ENCODE measurements at places on chromosomes 7 and 10. TPM values are rescaled to one million over a fixed set of nuclear protein-coding genes. Genes with fewer than 3 reads are reported as not detected.

The CALHM3 gene
- total RNA-seq = 1.3 TPM

DNA sequence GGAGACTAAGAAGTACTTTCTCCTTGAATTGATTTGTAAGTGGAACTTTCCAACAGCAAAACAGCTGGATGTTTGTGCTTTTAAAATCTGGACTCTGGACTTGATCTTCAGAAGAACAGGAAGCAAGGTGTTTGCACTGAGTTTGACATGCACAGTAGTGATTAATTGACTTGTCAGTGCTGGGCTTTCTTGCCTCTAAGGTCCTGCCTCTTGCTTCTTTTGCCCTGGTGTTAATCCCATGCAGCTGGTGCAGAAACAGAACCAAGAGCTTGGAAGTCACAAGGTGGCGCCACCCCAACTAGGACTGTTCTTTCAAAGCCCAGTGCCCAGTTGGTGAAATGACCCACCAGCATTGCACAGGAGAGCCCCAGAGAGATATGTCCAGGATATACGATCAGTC lies 66.8 kb upstream of the SEPHS1 start:
- no peaks in the 10 kb centered on the region for H3K36me3 ChIP-seq
- H3K4me1 ChIP-seq = peaks cover 12% of the 10 kb centered on the region
- no peak for DNase-seq
- no peak overlapping the region for H3K4me3 ChIP-seq

- no peak for DNase-seq
- peaks cover 21% of the 10 kb centered on the region for H3K36me3 ChIP-seq
- peaks cover 10% of the 10 kb centered on the region for H3K27me3 ChIP-seq
- no peak overlapping the region for H3K27ac ChIP-seq
These were observed 31.2 kb downstream of the JCAD start for GRCh38 chr10:30028006-30028737.

DNA sequence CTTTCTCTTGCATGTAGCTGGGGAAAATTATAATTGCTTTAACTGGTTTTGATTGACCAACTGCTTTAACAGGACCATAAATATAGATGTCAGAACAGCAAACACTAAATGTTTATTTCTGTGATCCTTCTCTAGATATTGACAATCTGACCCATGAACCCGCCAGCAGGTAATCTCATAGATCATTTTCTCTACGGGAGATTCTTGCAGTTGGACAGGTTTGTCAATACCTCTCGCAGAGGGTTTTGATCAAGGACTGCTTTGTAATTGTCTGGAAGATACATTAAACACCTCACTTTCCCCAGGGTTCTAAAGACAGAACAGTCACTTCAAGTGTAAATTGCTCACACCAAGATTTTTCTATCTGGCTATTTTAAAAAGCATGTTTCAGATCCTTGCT lies 235.8 kb upstream of the RHOBTB1 start:
- peak overlapping the region; percentile 82 for H3K27ac ChIP-seq
- H3K27me3 ChIP-seq = no peaks in the 10 kb centered on the region
- no peaks in the 10 kb centered on the region for H3K36me3 ChIP-seq
- H3K4me1 ChIP-seq = peaks cover 48% of the 10 kb centered on the region

- peak; percentile 37 for DNase-seq
- no peaks in the 10 kb centered on the region for H3K36me3 ChIP-seq
- H3K27ac ChIP-seq = peak overlapping the region; percentile 97
- peaks cover 11% of the 10 kb centered on the region for H3K4me1 ChIP-seq
These were observed 47.6 kb upstream of the TMEM72 start for GRCh38 chr10:44863344-44864047.

DNA sequence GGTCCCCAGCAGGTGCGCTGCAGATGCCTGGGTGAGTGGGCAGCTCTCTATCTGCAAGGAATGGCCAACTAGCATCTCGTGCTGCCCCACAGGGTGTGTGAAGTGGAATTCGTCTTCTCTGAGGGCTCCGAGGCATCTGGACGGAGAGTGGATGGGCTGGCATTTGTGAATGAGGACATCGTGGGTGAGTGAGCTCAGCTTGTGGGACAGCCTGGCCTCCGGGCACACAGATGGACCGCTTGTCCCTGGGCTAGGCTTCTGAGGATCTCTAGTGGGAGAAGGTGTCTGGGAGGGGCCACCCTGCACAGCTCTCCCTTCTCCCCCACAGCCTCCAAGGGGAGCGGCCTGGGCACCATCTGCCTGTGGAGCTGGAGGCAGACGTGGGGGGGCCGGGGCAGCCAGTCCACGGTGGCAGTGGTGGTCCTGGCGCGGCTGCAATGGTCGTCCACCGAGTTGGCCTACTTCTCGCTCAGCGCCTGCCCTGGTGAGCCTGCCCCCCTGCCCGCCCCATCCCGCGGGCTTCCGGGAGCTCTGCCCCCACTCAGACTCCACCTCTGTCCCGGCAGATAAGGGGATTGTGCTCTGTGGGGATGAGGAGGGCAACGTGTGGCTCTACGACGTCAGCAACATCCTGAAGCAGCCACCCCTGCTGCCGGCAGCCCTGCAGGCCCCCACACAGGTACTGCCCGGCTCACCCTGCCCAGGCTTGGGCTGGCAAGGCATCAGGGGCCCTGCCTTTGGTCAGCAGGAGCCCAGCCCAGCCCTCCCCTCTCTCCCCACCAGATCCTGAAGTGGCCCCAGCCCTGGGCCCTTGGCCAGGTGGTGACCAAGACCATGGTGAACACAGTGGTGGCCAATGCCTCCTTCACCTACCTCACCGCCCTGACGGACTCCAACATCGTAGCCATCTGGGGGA lies 6.3 kb downstream of the POLR2J start:
- H3K4me3 ChIP-seq = no peak overlapping the region
- no peak for DNase-seq
- no peaks in the 10 kb centered on the region for H3K4me1 ChIP-seq
- peak overlapping the region; percentile 13 for H3K27ac ChIP-seq
- H3K27me3 ChIP-seq = no peaks in the 10 kb centered on the region
- peaks cover 3% of the 10 kb centered on the region for H3K36me3 ChIP-seq

DNA sequence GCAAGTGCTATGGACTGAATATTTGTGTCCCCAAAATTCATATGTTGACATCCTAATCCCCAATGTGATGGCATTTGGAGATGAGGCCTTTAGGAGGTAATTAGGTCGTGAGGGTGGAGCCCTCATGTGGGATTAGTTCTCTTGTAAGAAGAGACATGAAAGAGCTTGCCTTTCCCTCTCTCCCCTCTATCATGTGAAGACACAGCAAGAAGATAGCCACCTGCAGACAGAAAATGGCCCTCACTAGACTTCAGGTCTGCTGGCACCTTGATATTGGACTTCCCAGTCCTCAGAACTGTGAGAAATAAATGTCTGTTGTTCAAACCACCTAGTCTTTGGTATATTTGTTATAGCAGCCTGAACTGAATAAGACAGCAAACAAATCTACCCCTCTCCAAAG lies 75.1 kb upstream of the TBX20 start:
- no peak for DNase-seq
- no peaks in the 10 kb centered on the region for H3K36me3 ChIP-seq
- H3K27ac ChIP-seq = no peak overlapping the region
- H3K4me1 ChIP-seq = peaks cover 5% of the 10 kb centered on the region
- H3K4me3 ChIP-seq = no peak overlapping the region
- peaks cover 7% of the 10 kb centered on the region for H3K27me3 ChIP-seq

DNA sequence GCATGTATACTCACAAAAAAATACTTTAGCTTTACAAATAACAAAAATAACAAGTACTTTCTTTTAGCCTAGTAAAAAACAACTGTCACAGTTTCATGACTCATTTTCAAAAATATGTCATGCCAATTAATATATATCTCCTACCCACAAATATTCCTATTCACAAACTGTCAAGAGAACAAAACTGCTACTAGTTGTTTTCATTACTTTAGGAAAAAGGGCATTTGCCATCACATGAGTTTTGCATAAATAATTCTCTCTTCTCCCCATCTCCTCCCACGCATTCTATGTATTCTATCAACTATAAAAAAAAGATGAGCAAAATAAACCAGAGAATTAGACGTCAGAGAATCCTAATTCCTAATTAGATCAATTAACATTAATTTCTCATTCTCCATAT lies 87.6 kb downstream of the PIP4K2A start:
- peaks cover 34% of the 10 kb centered on the region for H3K4me1 ChIP-seq
- no peaks in the 10 kb centered on the region for H3K27me3 ChIP-seq
- no peak for DNase-seq
- H3K36me3 ChIP-seq = peaks cover 3% of the 10 kb centered on the region
- no peak overlapping the region for H3K27ac ChIP-seq

GRCh38 chr10:60237977-60238758 lies 151.5 kb downstream of the ANK3 start:
- H3K4me3 ChIP-seq = no peak overlapping the region
- no peak for DNase-seq
- H3K4me1 ChIP-seq = peaks cover 3% of the 10 kb centered on the region
- H3K27me3 ChIP-seq = no peaks in the 10 kb centered on the region
- H3K36me3 ChIP-seq = no peaks in the 10 kb centered on the region

DNA sequence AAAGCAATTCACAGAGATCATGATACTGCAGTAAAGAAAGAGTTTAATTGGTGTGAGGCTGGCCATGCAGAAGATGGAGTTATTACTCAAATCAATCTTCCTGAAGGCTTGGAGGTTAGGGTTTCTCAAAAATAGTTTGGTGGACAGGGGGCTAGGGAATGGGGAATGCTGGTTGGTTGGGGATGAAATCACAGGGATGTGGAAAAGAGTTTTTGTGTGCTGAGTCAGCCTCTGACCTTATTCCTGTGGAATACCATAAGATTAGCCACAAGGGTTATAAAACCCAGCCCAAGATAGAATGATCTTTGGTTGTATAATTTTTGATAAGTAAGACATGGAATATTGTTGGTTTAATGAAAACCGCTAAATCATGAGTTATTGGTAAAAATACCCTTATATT lies 764.3 kb downstream of the TYW1 start:
- H3K27ac ChIP-seq = no peak overlapping the region
- H3K27me3 ChIP-seq = no peaks in the 10 kb centered on the region
- no peak overlapping the region for H3K4me3 ChIP-seq
- H3K36me3 ChIP-seq = peaks cover 8% of the 10 kb centered on the region

- no peaks in the 10 kb centered on the region for H3K36me3 ChIP-seq
- no peak overlapping the region for H3K4me3 ChIP-seq
- no peaks in the 10 kb centered on the region for H3K27me3 ChIP-seq
- no peak overlapping the region for H3K27ac ChIP-seq
These were observed 61.3 kb downstream of the AKR1D1 start for GRCh38 chr7:138137423-138138171.

DNA sequence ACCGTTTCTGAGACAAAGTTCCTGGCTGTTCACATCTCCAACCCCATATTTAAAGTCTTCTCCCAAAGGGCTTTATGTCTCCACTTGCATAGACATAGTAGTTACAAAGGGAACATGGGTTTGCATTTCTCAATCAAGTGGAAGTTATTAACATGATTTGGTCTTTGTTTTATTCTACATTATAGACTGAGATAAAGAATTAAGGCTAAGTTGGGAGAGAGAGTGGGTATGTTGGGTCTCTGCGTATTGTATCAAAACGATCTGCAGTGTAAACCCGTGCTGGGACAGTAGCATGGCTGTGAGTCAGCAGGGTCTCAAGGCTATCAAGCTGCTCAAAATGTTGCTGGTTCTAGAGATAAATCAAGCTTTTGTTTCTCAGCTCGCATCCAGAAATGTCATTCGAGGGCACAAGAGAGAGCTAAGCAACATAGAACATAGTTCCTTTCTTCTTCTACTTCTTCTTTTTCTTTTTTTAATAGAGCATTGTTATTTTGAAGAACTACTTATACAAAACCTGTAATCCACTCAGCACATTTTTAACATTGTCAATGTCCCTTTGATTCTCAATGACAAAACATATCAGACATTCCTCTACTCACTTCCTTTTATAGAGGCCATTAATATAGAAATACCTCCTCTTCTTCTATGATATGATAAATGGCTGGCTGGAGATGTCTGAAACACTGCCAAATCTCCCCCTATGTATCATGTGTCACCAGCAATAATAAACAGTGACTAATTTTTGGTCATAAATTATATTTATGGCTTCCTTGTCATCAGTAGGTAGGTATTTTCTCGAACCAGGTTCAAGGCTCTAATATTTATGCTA lies 34.5 kb upstream of the RHOBTB1 start:
- DNase-seq = no peak
- no peaks in the 10 kb centered on the region for H3K36me3 ChIP-seq
- H3K4me1 ChIP-seq = peaks cover 18% of the 10 kb centered on the region

DNA sequence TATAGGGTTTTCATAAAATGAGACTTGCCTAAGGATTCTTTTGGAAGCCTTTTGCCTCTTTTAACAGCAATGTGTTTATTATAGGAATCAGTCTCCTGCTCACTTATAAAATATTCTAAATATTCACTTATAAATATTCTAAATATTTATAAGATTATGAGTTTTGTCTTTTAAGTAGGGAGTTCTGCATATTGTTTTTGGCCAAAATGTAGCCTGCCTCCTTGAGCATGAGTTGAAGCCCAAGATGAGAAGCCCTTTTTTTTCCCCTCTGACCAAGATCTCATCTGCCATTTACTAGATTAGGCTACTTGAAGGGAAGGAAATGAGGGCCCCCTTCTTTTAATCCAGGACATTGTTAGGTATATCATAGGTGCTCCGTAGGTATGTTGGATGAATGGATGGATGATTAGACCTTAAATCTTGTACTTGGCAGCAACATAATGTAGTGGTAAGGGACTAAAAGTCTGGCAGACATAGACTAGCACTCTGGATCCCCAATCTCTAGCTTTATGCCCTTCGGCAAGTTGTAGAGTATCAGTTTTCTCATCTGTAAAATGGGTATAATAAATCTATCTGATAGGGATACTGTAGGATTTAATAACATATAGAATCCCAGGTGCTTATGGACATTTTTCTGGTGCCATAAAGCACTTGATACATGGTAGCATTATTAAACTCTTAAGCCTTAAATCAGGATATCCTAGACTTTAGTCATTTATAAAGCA lies 59.1 kb downstream of the ARID5B start:
- peaks cover 15% of the 10 kb centered on the region for H3K27me3 ChIP-seq
- peaks cover 14% of the 10 kb centered on the region for H3K36me3 ChIP-seq
- no peak for DNase-seq
- H3K4me1 ChIP-seq = peaks cover 30% of the 10 kb centered on the region

- H3K36me3 ChIP-seq = no peaks in the 10 kb centered on the region
- H3K27ac ChIP-seq = no peak overlapping the region
- H3K4me1 ChIP-seq = no peaks in the 10 kb centered on the region
These were observed 607.7 kb downstream of the GALNT17 start for GRCh38 chr7:71739520-71740173.

GRCh38 chr10:22324893-22325271 lies 4.0 kb downstream of the BMI1 start:
- H3K36me3 ChIP-seq = peaks cover 13% of the 10 kb centered on the region
- peak overlapping the region; percentile 92 for H3K4me3 ChIP-seq
- no peak for DNase-seq

The ANKRD7 gene
- total RNA-seq = not detected

The CTBP2 gene
- 183 TPM for total RNA-seq

DNA sequence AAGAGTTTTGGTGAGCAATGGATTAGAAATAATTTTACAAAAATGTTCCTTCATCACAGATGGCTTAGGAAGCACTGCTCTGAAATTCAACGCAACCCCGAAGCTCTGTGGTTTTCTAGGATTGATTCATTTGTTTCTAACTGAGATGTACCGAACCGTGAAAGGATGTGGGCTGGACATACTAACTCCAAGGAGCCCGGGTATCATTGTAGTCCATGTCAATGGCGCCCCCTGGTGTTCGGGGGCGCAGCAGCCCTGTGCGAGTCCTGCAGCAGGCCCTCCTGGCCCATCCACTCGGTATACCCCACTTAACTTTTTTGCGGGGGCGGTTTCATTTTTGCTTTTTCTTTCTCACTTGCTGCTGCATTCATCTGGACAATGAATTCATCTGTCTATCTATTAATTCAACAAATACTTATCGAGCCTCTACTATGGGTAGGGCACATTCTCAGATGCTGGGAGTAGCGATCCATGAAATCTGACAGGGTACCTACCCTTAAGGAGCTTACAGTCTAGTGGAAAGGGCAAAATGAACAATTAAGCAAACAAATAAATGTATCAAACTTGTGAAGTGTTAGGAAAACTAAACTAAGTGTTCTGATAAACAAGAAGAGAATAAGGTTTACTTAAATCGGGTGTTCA lies 25.2 kb upstream of the ITPRID1 start:
- no peaks in the 10 kb centered on the region for H3K27me3 ChIP-seq
- H3K4me3 ChIP-seq = no peak overlapping the region
- H3K36me3 ChIP-seq = no peaks in the 10 kb centered on the region
- H3K27ac ChIP-seq = no peak overlapping the region

All from progenitor cell of endocrine pancreas (in vitro differentiated cells).